Stimulated activated CD8-positive, alpha-beta memory T cell treated with anti-CD3 and anti-CD28 coated beads, Interleukin-4, amount 100 ng/mL, for 4 hours (primary cell): ENCODE measurements at places on chromosomes 3 and 15.

GRCh38 chr3:165336786-165337185 lies 140.6 kb upstream of the SLITRK3 start:
- no peak for DNase-seq

GRCh38 chr15:78355177-78355576 lies 15.0 kb downstream of the CRABP1 start:
- DNase-seq, result no peak

DNA sequence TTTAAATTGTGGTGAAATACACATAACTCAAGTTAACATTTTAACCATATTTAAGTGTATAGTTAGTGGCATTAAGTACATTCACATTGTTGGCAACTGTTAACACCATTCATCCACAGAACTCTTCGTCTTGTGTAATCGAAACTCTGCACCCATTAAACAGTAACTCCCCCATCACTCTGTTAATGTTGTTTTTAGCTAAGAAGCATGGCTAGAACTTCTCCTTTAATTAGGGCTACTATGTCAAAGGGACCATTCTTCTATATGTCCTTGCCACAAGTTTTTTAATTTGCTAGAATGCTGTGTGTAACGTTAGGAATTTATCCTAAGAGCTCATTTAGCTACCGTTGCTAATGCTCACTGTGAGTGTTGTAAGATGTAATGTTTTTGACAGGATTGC lies 60.6 kb downstream of the MAP2K5 start:
- DNase-seq, result no peak

DNA sequence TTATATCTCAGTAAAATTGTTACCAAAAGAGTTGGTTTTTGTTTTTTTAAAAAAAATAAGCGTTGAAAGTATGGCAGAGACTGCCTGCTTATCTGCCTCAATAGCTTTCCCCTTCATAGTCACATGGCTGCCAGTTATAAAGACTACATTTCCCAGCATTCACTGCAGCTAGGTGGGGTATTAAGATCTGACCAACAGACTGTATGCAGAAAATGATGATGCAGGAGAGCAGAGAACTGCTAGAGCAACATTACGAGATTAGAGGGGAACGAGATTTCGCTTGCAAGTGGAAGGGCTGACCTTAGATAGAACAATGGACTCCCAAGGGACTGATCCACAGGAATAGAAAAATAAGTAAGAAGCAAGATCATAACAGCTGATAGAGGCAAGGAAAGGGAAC lies 14.3 kb downstream of the RHOA start:
- no peak for DNase-seq

- DNase-seq, result no peak
These were observed 19.3 kb downstream of the NRG4 start for GRCh38 chr15:75992897-75993296.
